CD8-positive, alpha-beta T cell (primary cell): ENCODE measurements at places on chromosomes 2 and 18. TPM values are rescaled to one million over a fixed set of nuclear protein-coding genes. Genes with fewer than 3 reads are reported as not detected.

Gene HOXD4
- total RNA-seq = not detected

Gene MRO
- total RNA-seq = not detected

Gene SRD5A2
- not detected for total RNA-seq

Gene ERICH2
- not detected for total RNA-seq

Gene CHRNG
- not detected for total RNA-seq

Gene BMP10
- not detected for total RNA-seq
